ENCODE measurements at places on chromosomes 3 and 15.

DNA sequence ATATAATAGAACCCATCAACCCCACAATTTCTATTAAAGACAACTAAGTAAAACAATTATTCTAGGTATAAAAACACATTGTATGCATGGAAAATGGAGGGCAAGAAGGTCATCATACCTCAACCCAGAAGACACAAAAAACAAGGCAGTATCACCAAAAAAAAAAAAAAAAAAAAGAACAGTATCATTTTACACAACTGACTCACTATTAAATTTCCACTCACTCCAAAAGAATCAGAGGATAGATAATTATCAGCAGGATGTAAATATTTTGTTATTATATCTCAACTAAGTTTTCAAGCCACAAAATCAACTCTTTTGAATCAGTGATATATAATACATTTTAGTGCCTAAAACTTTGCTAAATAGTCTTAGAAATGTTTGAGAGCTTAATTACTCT is 55.0 kb downstream of the CLASP2 start:
- no peak for DNase-seq

- no peak for DNase-seq
Measured at GRCh38 chr3:71492974-71493771, 90.4 kb downstream of the FOXP1 start.

DNA sequence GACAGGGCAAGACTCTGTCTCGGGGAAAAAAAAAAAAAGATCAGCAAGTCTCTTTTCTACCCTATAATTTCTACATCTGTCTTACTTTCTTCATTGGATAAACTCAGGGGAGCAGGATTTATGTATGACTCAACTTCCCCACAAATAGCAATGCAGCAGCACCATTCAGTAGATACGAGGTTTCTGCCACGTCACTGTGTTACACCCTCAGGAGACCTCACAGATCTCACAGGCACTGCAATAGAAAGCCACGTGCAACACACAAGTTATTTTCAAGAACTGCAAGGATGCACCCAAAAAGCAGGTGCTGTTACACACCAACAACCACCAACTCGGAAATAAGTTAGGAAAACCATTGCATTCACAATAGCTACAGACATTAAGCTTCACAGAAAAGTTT is 30.2 kb downstream of the TSPAN3 start:
- DNase-seq: no peak

DNA sequence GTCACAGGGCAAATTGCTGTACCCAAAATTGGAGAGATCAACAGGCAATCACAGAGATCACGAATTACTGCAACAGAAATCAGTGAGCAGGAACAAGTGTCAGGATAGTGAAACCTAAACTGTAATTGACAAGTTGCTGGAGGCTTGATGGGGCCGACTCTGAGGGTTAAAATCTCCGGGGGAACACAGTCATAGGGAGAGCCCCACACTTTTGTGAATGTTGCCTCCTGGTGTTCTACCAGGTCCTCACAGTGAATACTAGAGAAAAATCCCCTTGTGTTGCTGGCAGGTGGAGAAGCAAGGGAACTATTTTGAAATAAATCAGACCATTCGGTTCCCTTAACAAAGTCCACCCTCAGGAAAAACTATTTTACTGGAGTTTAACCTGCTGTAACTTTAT is 697.5 kb upstream of the CBLB start:
- no peak for DNase-seq

- peak; percentile 90 for DNase-seq
Measured at GRCh38 chr15:31870328-31871165, 159.8 kb upstream of the CHRNA7 start.

DNA sequence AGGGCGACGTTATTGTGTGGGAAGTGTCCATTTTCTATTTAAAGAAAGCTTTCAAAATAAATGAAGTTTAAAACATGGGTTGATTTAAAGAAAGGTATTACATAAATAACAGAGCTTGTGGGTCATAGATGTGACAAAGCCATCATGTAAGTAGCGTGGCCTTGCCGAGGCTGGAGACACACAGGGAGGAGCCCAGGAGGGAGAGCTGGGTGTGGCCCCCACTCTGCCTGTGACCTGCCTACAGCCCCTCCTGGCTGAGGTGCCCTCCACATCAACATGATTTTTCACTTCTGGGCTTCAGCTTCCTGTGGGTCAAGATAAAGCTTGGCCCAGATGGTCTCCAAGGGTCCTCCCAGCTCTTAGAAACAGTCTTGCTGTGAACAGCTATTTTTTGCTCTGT is 12.5 kb upstream of the MGLL start:
- no peak for DNase-seq

DNA sequence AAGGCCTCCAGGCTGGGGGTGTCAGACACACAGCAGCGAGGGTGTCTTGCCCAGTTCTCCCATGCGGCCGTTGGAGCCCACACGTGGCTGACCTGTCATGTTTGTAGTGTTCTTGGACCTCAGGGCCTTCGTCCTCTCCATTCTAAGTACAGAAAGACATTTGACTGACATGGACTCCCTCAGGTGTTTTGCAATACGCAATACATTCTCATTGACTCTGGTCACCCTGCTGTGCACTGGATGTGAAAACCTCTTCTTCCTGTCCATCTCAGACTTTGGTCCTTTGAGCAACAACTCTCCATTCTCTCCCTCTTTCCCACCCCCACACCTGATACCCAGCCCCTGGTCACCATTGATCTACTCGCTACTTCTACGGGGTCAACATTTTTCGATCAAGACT is 28.9 kb upstream of the ACAD9 start:
- no peak for DNase-seq
